Subcutaneous adipose tissue (tissue), 4 donors: ENCODE measurements at places on chromosomes 12 and 14. TPM values are rescaled to one million over a fixed set of nuclear protein-coding genes. Genes with fewer than 3 reads are reported as not detected.

CPNE8 gene
- 26.4 TPM for total RNA-seq

GLS2 gene
- total RNA-seq: not detected

ACOT6 gene
- total RNA-seq: not detected

KRT6A gene
- not detected for total RNA-seq

SLC38A1 gene
- 8.3 TPM for total RNA-seq

NEK9 gene
- total RNA-seq: 47.1 TPM

DDIT3 gene
- 53.5 TPM for total RNA-seq

ZC2HC1C gene
- 4.2 TPM for total RNA-seq

C12orf54 gene
- not detected for total RNA-seq

TRPV4 gene
- total RNA-seq: 0.88 TPM

TTC9 gene
- 0.38 TPM for total RNA-seq

CCNB1IP1 gene
- 42.2 TPM for total RNA-seq

PAH gene
- not detected for total RNA-seq

ABCC9 gene
- 42.9 TPM for total RNA-seq

GPR84 gene
- not detected for total RNA-seq

ENDOU gene
- total RNA-seq: not detected

ST8SIA1 gene
- 0.44 TPM for total RNA-seq

FOXJ2 gene
- 13.0 TPM for total RNA-seq
